ENCODE measurements at places on chromosomes 4 and X.

GRCh38 chr4:37827030-37827685 lies 672 bp downstream of the PGM2 start:
- no peak for DNase-seq

GRCh38 chr4:20255251-20255586 lies 3.5 kb downstream of the SLIT2 start:
- DNase-seq, result no peak

- no peak for DNase-seq
Measured at GRCh38 chr4:53267026-53267425, 98.8 kb downstream of the SCFD2 start.

DNA sequence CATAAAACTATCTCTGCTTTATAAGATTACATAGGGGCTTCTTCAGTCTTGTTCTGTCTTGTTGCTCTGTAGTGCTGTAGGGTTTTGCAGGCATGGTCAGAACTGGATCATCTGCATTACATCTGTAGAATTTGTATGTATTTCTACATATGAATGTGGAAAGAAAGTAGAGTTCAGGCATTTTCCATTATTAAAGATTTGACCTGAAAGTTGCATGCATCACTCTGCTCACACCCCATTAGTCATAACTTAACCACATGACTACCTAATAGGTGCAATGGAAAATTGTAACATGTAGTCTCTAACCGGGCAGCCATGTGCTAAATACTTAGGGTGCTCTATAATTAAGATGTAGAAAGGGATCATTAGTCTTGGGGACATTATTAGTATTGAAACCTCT lies 45.7 kb upstream of the AGA start:
- DNase-seq, result no peak

GRCh38 chr4:186954956-186955355 lies 231.3 kb upstream of the FAT1 start:
- DNase-seq, result no peak

- DNase-seq, result no peak
Measured at GRCh38 chr4:16154451-16154850, 70.6 kb upstream of the PROM1 start.

GRCh38 chrX:40578039-40578695 lies 2.6 kb upstream of the ATP6AP2 start:
- no peak for DNase-seq

GRCh38 chrX:102784550-102784949 lies 64.0 kb downstream of the GPRASP3 start:
- no peak for DNase-seq

DNA sequence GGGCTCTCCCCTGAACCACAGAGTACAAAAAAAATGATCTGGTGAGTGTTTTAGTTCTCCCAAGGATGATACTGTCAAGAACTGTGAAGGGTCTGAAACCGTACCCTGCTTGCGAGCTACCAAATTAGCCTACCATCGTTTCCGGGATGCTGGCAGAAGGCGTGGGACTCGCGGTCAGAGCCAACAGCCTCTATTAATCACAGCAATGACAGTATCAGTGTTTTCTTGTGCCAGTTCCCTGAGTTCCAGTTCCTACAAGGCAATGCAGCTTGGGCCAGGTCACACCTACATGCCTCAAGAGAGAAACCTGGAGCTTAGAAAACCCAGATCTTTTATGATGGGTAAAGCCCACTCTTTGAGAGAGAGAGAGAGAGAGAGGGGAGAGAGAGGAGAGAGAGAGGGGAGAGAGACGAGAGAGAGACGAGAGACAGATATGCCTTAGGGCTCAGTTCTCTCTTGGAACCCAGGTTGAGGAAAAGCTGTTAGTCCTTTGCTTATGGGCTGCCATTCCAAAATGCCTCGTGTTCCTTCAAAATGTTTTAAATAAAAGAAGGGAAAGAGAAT lies 327.8 kb downstream of the ARHGAP10 start:
- no peak for DNase-seq

DNA sequence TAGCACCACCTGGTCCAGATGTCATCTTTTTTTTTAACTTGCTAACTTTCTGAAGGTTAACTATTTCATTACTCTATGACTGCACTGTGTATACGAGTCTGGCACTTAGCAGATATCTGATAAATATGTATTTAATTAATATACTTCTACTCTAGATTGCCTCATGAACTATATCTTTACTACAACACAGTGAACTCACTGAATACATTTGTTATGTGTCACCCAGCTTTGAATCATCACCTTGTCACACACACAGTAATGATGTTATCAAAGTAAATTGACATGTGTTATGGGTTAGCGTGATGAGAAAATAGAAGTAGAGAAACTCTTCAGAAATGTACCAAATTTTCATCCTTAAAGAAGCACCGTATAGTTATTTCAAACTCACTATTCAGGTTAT lies 419.3 kb upstream of the ADGRL3 start:
- DNase-seq, result no peak

GRCh38 chrX:850471-850916 lies 219.9 kb downstream of the SHOX start:
- DNase-seq, result no peak

DNA sequence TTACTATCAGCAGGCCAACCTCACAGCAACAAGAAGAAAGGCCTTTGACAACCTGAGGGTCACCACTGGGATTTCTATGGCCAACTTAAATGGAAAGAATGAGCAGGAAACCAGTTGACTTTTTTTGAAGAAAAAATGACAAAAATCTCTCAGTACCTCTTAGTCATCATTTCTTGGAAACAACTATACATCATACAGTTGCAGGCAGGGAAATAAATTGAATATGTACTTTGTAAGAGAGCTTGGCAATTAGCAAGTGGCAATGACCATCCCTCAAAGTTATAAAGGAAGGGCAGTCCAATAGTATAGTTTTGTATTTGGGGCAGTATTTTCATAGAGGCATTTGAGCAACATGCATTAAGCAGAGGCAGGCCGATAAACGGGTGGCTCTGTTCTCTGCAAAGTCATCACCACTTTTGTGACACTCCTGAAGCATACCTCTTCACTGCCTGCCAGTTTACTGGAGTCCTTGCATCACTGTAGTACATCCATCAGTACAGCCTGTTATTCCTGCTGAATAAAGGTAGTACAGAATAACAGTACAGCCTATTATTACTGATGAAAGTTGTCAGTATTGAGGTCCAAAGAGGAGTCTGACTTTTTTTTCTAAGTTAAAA lies 83.3 kb upstream of the AMELX start:
- no peak for DNase-seq

GRCh38 chr4:56128213-56128612 lies 179.5 kb downstream of the CEP135 start:
- DNase-seq, result no peak

DNA sequence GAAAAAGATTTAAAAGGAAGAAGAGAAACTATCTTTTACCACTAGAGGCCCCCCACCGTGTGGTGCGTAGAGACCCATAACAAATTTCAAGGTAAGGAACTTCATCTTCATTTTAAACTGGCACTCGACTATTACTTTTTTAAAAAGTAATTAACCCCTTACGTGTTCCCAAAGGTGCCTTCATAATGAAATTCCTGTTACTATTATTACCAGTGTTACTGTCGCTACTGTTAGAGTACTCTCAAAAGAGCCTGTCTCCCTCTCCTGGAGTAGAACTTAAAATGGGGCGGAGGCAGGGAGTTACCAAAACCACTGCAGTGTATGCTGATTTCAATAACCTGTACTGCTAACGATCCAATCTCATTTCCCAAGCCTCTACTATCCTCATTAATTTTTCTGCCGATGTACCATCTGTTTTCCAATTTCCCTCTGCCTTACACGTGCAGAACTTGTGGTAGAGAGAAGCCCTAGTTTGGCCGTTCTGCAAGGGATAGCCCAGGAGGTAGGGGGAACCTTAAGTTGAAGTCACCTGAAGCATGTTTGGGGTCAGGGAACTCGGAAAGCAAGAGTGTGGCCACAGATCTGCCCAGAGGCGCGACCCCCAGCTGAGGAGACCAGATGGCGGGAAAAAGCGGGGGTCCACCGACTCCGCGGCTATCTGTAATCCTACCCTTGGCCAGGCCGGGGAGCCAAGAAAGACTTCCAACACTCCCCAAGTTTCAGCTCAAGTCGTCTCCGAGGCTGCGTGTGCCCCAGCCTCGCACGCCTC lies 720 bp upstream of the STK26 start:
- no peak for DNase-seq

GRCh38 chrX:30673884-30674598 lies 20.8 kb downstream of the GK start:
- DNase-seq, result no peak

DNA sequence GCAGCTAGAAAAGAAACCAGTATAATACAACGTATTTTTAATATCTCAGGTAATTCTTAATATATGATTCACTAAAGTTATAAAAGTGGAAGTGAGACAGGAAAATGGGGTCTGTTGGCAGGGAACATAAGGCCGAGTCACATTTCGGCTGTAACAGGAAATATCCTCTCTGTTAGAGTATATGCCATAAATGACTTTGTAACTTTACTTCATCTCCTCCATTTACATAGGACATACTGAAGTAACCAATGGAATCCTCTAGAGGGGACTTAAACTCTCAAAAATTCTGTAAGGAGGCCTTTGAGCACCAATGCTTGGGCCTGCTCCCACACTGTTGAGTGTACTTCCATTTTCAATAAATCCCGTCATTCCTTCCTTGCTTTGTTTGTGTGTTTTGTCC lies 71.3 kb downstream of the ANKRD17 start:
- DNase-seq, result peak; percentile 10

- no peak for DNase-seq
Measured at GRCh38 chrX:132217203-132218073, 1.8 kb downstream of the RAP2C start.

DNA sequence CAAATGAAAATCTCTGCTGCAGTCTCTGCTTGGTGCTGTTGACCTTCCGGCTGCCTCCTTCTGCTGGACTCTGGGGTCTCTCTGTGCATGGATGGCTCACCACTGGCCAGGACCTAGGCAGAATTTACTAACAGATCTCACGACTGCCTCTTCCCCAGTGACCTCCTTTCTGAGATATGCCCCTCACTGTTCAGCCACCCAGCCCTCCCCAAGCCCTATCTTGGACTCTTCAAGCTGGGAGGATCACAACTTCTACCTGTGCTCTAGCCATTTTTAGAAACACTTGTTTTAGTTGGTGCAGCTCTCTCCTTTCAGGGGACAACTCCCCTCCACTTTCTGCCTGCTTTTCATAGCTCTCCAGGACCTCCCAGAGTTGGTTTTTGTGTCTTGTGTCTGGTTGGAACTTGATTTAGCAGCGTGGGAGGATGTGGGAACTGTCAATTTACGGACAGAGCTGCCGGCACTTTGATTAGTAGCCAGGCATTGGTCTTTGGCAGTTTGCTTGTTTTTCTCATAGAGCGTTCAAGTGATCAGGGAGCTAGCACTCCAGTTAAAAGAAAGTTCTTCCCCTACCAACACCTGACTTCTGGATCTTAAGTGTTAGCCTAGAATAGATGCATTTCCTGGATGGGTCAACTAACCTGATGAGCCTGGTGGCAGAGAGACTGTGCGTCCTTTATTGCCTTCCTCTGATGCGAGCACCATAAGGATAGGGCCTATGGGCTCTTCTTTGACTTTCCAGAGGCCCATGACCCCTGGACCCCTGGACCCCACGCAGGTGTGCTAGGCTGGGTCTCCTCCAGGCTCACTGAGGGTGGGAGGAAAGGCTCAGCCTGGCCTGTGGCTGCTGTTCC lies 6.5 kb downstream of the RGS12 start:
- no peak for DNase-seq

GRCh38 chr4:70399319-70399718 lies 1.6 kb downstream of the OPRPN start:
- no peak for DNase-seq

DNA sequence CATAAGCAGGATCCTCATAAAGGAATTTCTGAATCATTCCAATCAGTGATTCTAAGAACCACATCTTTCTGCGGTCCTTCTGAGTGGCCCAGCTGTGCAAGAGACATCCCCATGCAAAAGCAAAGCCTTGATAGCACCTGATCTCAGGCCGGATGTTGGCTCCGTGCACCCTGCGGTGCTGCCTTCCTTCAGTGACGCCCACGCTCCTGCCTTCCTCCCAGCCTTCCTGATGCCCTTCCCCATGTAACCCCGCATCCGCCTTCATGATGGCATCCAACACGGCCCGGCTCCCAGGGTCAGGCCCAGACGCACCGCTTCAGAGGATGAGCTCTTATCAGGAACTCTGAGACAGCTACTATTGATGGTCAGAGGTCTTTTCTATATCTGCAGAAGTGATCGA lies 20.4 kb upstream of the CYP4V2 start:
- no peak for DNase-seq

DNA sequence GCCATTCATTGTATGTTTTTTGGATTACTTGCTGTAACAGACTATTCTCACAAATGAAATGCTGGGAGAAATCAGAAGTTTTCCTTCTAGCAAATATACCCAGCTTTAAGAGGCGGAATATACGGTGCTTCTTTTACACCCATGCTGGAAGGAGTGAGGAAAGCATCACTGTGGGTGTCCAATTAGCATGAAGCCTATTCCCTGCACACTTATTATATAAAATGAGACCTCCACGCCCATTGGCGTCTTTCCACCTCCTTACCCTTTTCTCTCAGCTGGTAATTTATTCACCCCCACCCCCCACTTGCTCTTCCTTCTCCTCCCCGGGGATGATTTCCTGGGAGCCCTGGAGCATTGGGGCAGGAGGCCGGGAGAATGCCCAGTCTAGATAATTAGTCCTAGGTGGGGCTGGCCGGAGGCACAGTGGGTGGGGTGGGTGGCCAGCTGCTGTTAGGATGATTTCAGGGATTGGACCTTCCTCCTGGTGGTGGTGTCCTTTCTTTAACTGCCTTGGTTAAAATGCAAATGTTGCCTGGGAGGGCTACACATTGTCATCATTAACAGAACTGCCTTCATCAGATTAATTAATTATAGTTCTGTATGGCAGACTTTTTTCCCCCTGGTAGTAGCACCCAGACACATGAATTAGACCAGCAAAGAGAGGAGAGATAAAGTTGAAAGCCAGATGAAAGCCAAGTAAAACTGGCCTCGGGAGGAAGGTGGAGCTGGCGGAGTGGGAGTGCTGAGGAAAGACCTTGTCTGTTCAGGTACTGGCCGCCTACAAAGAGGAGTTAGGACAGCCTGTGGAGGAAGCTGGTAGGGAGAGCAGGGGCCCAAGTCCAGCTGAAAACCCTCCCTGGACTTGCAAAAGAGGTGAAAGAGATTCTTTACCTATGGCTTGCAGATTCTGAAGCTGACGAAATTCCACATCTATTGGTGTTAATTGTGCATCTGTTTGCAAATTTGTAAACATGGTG lies 11.4 kb downstream of the SHROOM2 start:
- no peak for DNase-seq

DNA sequence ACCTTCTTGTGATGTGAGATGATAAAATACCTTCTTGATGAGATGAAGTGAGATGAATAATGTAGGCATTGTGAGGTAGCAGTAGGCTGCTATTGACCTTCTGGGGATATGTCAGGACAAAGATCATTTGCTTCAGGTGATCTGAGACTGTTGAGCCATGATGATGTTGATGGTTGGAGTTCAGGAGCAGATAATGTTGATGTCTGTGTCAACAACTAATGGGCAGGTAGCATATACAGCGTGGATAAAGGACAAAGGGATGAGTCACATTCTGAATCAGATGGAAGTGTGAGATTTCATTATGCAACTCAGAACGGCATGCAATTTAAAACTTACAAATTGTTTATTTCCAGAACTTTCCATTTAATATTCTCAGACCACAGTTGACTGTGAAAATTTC lies 57.3 kb downstream of the RAP1GDS1 start:
- no peak for DNase-seq

GRCh38 chr4:88828842-88829571 lies 131.4 kb upstream of the NAP1L5 start:
- DNase-seq, result no peak

Measured in HFF-Myc (cell line).